Left cardiac atrium (tissue), 4 donors: ENCODE measurements at places on chromosomes 16 and 17. TPM values are rescaled to one million over a fixed set of nuclear protein-coding genes. Genes with fewer than 3 reads are reported as not detected.

DNA sequence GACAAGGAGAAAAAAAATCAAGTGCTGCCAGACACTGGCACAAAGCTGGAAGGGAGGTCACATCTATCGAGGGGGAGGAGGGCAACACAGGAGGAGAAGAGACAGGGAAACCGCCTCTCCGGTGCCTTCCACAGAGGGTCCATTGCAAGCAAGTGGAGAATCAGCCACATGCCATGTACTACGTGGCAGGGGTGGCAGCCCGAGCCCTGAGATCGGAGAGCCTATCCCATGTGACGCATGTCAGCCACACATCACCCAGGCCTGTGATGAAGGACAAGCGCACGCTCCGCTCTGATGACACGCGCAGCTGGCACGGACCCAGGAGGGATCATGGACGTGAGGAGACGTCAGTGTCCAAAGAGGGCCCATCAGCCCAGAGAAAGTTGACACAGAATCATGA lies 30.1 kb downstream of the ADCY9 start:
- DNase-seq = peak; percentile 74

TMEM238L gene
- not detected for total RNA-seq

DNA sequence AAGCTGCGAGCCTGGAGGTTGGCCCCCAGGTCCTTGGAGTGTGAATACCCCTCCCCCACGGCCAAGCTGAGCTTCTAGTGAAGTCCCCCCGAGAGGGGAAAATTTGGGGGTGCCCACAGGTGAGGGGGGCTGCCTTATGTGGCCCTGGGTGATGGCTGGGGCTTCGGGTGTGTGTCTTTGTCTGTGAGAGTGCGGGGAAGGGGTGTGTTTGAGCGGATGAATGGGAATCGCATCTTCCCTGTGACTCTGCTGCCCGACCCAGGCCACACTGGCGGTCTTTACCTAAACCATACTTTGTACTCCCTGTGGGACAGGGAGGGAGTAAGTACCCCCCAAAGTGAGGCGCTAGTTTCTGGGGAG lies 1.3 kb downstream of the SBK1 start:
- no peak for DNase-seq

AOC2 gene
- 1.6 TPM for total RNA-seq

DNA sequence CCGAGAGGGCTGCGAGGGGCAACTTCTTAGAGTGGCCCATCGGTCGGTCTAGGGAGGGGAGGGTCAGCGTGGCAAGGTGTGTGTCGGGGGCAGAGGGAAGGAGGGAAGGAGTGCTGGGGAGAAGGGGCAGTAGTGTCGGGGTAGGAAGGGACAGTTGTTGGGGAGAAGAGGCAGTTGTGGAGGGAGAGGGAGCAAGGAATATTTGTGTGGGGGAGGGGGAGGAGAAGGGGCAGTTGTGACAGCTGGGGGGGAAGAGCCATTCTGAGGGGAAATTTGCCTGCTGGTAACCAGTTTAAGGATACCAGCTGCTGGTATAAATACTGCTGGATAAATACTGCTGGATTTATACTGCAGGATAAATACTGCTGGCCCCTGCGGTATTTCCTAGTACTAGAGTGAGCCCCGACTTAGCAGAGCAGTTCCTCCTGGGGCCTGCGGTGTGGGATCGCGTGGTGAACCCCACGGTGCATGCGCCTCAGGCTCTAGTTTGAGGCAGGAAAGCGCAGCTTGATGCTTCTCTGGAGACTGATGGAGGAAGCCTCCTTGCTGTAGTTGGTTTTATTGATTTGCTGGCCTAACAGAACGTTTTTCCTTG lies 309 bp downstream of the DNAH2 start:
- DNase-seq = no peak

HCRT gene
- total RNA-seq = not detected

- DNase-seq = no peak
Measured at GRCh38 chr17:67862614-67863217, 37.4 kb downstream of the BPTF start.

PYDC1 gene
- total RNA-seq = not detected

DNA sequence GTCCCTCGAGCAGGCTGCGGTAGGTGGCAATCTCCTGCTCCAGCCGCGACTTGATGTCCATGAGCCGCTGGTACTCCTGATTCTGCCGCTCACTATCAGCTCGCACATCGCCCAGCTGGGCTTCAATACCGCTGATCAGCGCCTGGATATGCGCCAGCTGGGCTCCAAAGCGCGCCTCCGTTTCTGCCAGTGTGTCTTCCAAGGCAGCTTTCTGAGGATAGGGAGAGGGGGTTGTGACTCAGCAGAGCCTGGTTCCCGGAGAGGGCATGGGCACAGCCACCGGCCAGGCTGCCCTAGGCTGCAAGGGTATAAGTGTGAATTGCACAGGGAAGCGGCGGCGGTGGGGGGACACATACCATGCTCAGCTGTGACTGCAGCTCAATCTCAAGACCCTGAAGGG lies 4.3 kb downstream of the KRT19 start:
- DNase-seq = no peak

GRCh38 chr17:42568341-42569111 lies 1.6 kb downstream of the MLX start:
- no peak for DNase-seq

DNA sequence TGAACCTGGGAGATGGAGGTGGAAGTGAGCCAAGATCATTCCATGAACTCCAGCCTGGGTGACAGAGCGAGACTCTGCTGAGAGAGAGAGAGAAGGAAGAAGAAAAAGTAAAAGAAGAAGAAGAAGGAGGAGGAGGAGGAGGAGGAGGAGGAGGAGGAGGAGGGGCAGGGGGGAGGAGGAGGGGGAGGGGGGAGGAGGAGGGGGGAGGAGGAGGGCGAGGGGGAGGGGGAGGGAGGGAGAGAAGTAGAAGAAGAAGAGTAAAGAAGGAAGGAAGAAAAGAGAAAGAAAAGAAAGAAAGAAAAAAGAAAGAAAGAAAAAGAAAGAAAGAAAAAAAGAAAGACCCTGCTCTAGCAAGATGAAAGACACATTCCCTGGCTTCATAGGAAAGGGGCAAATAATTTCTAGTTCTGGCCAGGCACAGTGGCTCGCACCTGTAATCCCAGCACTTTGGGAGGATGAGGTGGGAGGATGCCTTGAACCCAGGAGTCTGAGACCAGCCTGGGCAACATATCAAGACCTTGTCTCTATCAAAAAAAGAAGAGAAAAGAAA lies 23.6 kb downstream of the SOCS1 start:
- no peak for DNase-seq

GRCh38 chr17:51056813-51057510 lies 63.7 kb downstream of the SPAG9 start:
- DNase-seq = no peak

SOX8 gene
- 1.3 TPM for total RNA-seq

PRSS36 gene
- 4.2 TPM for total RNA-seq

CD300LB gene
- 0.29 TPM for total RNA-seq

PHOSPHO1 gene
- 0.31 TPM for total RNA-seq

- DNase-seq = no peak
Measured at GRCh38 chr16:78452025-78452555, 352.6 kb downstream of the WWOX start.

DNA sequence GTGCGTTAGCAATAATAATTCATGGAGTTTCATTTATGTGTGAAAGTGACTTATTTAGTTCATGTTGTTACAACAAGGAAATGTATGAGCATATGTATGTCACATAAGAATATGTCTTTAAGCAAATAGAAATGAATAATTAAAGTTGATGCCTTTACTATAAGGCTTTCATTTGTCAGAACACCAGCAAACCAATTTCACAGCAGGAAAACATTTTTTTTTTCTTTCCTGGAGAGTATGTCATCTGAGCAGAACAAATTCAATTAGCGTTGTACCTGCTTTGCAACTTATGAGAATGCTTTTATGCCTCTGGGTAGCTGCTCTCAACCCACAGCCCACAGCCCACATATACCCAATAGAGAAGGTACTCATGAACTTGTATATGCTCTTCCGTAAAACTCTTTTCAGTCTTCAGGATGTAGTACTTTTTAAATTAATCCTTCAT lies 26.3 kb upstream of the APOH start:
- no peak for DNase-seq

DNA sequence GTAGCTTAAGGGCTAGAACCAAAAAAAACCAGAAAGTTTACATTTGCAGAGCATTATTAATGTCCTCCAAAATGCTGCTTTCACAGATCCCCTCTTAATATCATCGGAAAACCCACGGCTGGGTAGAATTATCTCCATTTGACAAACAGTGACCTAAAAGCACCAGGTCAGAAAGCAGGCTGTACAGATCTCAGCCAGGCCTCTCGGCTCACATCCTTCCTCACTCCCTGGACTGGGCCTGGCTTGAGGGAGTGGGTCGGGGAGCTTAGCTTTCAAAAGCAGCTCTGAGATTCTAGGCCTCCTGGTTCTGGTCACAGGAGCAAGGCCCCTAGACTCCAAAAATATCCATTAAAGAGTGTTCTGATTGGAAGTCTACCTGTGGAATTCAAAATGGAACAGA lies 9.1 kb upstream of the SLC12A3 start:
- no peak for DNase-seq

GRCh38 chr16:81266680-81267095 lies 28.2 kb downstream of the BCO1 start:
- no peak for DNase-seq

GRCh38 chr16:57265850-57266530 lies 18.5 kb downstream of the PLLP start:
- DNase-seq = peak; percentile 88

- no peak for DNase-seq
Measured at GRCh38 chr16:72404299-72404698, 232.3 kb upstream of the PMFBP1 start.

DNA sequence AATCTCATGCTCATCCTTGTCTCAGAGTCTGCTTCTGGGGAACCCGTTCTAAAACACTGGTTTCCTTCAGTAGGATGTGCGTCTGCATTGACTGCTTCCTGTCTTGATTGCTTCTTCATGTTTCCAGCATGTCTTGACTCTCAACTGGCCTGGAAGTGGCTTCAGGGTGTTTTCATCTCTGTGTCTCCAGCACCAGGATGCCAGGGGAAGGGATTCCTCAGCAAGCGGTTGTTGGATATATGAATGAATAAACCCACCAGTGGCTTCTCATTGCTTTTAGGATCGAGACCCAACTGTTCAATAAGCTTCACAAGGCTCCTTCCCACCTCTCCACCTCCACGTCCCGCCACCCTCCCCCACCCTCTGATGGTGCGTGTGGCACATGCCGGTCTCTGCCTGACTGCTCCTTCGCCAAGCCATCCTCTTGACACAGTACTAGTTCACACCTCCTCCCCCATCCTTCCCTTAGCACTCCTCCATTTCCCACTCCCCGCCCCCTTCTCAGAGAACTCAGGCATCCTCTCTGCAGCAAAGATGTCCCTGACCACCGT lies 14.1 kb upstream of the TNS4 start:
- DNase-seq = no peak

DNA sequence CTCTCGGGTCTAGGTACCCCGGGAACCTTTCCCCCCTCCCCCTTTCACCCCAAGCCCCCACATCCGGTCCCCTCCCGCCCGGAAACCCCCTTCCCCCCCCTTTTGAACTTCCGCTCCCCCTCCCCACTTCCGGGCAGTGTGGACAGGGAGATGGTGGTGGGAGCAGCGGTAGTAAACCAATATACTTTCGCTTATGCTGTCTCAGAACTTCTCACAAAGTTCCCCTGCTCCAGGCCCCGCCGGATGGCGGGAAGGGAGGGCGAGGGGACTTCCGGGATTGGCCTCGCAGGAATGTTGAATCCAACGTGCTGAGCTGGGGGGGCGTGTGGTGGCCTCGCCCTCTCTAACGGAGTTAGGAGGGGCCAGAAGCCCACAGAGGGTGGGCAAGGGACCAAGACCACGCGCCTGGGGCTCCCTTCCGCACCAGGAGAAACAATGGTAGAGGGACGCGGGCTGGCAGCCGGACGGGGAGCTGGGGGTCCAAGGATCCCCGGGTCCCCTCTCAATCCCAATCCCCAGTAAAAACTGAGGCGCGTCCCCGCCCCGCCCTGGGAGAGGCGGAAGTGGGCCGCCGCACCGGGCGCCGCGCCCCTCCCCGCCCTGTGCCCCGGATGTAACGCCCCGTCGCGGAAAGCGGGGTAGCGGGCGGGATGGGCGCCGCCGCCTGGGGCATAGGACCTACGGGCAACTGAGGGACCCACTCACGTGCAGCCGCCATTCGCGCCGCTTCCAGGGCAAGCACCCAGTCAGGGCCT lies 742 bp downstream of the PFN1 start:
- peak; percentile 68 for DNase-seq

DNA sequence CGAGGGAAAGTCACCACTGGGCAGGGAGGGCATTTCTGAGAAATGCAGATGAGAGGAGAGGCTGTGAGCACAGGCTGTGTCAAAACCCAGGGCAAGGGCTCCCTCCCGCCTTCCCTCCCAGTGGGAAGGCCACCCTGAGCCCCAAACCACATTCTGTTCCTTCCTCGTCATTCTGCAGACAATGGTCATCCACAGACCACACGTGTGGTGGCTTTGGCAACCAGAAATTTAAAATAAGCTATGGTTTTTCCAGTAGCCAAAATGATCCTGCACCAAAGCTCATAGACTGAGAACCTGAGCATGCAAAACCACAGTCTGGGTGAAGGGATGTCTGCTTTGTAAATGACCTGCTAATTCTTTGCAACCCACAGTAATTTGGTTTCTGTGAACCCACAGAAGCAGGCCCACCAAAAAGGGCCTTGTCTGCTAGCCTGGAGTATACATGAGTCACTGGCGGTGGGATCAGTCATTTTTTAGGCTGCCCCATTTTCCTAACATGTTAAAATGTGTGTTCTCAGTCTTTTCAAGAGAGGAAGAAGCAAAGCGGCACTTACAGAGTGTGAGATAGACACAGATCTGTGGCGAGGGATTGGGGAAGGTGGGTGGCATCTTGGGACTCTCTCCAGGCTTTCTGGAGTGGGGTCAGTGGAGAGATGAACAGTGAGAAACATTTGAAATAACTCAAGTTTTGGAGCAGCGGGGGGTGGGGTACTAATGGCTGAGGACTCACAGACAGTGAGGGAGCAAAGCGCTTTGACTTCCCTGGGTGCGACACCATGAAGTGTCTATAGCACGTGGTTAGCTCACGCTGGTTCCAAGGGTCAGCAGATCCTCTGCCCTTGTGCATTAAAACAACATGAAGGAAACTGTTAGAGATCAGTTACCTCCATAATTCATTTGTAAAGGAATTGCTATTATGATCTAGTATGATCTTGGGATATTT lies 20.5 kb downstream of the GRB7 start:
- DNase-seq = no peak

ANKFN1 gene
- total RNA-seq = 0.21 TPM

GRCh38 chr17:2138318-2138717 lies 83.4 kb downstream of the HIC1 start:
- no peak for DNase-seq

- DNase-seq = peak; percentile 2
Measured at GRCh38 chr17:79628861-79629547, 18.2 kb upstream of the RBFOX3 start.

NTN1 gene
- 167 TPM for total RNA-seq

GRCh38 chr17:63542942-63543821 lies 7.1 kb upstream of the DCAF7 start:
- no peak for DNase-seq

TAC4 gene
- not detected for total RNA-seq
